Activated CD4-positive, alpha-beta T cell treated with anti-CD3 and anti-CD28 coated beads, Interleukin-2, amount 50 U/mL, for 4 hours (primary cell): ENCODE measurements at places on chromosomes 3 and 15.
A peak's percentile ranks its signal among the peaks of the same experiment; 100 is the strongest.

GRCh38 chr3:72614394-72615074, 233.7 kb downstream of the SHQ1 start:
- no peak for DNase-seq

DNA sequence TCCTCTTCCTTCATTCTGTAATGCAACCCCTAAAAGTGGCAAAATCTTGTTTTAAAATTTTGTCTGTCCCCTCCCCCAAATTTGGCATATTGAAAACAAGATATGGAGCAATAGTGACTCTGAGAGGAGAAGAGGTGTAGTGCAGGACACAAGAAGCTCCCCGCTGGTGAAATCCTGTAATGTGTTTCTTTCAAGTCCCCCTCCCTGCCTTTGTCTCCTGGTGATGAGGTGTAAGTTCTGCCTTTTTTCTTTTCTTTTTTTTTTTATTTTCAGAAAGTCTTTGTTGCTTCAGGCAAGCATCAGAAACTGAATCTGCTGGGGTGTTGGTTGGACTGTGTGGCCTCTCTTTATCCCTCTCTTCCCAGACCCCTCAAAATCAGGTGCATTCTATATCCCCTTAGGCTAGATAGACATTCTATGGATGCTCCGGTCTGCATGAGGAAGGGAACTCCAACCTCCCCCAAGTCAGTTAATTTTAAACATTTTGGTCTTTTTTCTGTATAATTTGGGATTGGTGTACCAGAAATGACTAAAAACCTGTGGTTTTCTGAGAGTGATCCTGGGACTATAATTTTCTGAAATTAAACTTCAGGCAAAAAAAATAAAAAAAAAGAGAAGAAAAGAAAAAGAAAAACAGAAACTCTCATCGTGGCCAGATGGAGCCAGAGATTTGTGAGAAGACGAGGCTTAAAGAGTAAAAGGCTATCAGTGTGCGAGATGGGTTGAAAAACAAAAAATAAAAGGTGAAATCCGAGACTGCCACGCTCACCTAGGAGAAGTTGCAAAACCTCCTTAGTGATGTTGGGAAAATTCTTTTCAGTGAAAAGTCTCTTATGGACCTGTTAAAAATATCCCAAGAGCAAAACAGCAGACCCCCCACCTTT, 21.4 kb downstream of the ACKR2 start:
- no peak for DNase-seq

GRCh38 chr15:61126811-61127210, 102.3 kb downstream of the RORA start:
- no peak for DNase-seq

DNA sequence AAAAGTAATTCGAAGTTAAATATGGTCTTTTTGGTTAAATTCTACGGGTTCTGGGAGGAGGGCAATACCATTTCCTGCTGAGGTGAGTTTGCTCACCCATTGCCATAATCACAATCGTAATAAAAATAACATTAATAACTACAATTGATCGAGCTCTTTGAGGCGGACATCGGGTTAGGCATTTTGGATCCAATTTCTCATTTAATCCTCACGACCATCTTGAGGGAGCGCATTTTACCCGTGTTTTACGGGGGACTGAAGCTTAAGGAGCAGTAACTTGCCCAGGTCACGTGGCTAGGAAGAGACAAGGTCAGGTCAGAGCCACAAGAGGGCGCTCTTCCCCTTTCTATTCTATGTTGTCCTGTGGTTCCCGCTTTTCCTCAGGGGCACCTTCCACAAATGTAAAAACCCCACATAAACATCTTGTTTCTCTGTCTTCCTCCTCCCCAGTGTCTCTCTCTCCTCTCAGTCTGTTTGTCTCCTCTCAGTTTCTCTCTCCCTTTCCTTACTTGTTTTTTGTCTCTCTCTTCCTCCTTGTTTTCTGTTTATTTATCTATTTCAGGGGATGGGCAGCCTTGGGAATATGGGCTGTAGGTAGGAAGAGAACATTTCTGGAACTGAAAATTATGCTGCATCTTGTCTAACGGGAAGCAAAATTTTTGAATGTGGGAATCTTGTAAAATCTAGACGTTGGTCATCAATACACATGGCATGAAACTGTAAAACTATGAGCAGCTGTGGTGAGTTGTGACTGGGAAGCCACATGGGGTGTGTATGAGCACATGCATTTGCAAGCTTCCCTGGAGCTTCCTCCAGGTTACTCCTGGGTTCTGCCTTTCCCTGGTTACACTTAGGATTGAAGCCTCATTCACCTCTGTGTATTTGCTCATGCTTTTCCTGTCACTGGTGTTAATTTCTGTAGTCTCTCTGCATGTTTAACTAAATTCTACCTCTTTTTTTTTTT, 71.0 kb downstream of the SQOR start:
- DNase-seq: peak; percentile 61

- no peak for DNase-seq
Measured at GRCh38 chr15:69604072-69604411, 151.4 kb downstream of the RPLP1 start.

- no peak for DNase-seq
Measured at GRCh38 chr15:38560456-38560926, 4.1 kb downstream of the RASGRP1 start.

DNA sequence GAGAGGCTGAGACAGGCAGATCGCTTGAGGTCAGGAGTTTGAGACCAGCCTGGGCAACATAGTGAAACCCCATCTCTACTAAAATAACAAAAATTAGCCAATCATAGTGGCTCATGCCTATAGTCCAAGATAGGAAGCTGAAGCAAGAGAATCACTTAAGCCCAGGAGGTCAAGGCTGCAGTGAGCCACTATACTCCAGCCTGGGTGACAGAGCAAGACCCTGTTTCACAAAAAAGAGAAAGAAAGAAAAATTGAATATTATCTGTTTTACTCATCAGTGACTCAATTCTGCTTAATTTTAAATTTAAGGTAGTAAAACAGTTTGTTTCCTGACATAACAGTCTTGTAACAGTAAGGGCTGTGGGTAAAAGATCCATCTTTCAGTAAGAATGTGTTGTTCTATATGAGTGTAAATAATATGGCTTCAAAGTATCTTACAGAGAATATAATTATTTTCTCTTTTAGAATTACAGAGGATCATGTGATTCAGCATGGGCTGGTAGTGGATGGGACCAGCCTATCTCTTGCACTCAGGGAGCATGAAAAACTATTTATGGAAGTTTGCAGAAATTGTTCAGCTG, 85.8 kb downstream of the ATP11B start:
- DNase-seq: no peak

- DNase-seq: no peak
Measured at GRCh38 chr3:42751609-42752008, 21.4 kb downstream of the CCDC13 start.

DNA sequence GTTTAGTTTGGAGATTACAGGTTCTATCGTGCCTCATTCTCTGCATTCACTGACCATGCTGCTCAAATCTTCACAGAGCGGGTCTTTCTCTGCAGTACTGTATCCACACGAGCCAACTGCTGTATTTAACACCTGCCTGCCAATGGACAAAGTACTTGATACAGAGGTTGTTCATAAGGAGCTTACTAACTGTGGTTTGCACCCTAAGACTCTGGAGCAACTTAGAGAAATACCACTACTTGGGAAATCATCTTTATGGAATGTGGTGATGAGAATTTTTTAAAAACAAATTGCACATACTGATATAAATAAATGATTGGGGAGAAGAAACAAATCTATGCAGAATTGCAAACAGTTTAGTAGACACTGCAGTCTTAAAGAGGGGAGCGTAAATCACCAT, 90.0 kb downstream of the PPP2R3A start:
- DNase-seq: no peak

- no peak for DNase-seq
Measured at GRCh38 chr3:177495566-177495965, 298.3 kb upstream of the TBL1XR1 start.

- no peak for DNase-seq
Measured at GRCh38 chr3:69547461-69547880, 161.6 kb upstream of the FRMD4B start.

- DNase-seq: no peak
Measured at GRCh38 chr3:61008998-61009380, 242.3 kb downstream of the FHIT start.

GRCh38 chr15:31079519-31079918, 22.0 kb downstream of the TRPM1 start:
- no peak for DNase-seq

- DNase-seq: no peak
Measured at GRCh38 chr3:168996622-168997021, 666.9 kb downstream of the MECOM start.

DNA sequence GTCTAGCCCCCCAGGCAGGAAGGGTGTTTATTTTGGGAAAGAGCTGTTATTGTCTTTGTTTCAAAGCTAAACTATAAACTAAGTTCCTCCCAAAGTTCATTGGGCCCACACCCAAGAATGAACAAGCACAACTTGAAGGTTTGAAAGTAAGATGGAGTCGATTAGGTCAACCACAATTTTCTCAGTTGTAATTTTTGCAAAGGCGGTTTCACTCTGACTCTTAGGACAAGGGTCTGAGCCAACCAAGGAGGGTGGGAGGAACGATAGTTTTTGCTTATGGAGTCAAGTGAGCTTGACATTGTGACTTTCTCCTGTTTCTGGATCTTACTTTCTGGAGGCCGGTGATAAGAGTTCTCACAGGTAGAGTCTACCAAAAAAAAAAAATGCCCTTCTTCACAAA, 5.8 kb upstream of the ZNF770 start:
- no peak for DNase-seq

GRCh38 chr15:50148362-50148963, 29.4 kb upstream of the ATP8B4 start:
- DNase-seq: no peak

DNA sequence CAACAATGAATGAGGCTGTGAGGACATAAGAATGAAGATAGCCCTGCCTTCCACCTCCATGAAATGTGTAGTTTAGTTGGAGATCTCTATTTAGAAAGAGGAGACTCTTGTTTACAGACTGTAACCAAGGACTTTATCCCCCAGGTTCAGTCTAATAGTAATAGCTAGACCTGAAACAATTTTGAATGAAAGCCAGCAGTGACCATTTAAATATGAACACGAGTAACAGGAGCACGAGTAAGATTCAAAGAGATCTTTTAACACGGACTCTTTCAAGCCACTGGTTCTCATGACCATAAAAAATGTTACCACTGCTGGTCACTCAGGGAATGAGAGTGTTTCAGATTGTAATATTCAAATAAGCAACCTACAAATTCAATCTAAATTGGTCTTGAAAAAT, 123.1 kb downstream of the FMN1 start:
- DNase-seq: no peak

- no peak for DNase-seq
Measured at GRCh38 chr15:31444844-31445243, 118.2 kb downstream of the KLF13 start.

GRCh38 chr3:102415553-102415952, 19.3 kb upstream of the ZPLD1 start:
- no peak for DNase-seq

DNA sequence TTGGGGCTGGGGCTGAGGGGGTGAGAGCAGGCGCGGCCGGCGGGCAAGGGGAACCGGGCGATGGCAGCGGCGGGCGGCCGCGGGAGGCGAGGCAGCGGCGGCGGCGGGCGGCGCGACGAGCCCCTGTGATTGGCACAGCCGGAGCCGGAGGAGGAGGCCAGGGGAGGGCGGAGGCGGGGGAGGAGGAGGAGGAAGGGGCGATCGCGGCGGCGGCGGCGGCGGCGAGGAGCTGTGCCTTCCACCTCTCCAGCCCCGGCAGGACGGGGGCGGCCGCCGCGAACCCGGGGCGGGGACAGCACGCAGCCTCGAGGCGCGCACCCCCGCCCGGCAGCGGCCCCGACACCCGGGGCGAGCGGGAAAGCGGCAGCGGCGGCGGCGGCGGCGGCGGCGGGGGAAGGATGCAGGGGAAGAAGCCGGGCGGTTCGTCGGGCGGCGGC, at the start of gene SLCO3A1:
Gene SLCO3A1, plus strand, starts transcription at position 198 of the 437 bp plus-strand sequence.
- peak; percentile 77 for DNase-seq

DNA sequence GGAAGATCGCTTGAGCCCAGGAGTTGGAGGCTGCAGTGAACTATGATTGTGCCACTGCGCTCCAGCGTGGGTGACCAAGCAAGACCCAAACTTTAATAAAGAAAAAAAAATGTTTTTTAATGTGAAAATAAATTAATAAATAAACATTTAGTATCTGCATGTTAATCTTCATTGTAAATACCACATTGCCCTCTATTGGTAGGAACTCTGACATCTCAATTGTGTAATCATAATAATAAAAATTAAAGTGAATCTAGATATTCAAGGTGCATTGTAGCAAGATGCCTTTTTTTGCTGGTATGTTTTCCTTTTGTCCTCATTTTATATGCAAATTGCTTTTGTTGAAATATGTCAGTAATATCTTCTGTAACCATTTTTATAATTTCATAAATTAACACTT, 95.0 kb upstream of the LIMD1 start:
- no peak for DNase-seq

- no peak for DNase-seq
Measured at GRCh38 chr3:189555558-189555881, 75.7 kb upstream of the TP63 start.

DNA sequence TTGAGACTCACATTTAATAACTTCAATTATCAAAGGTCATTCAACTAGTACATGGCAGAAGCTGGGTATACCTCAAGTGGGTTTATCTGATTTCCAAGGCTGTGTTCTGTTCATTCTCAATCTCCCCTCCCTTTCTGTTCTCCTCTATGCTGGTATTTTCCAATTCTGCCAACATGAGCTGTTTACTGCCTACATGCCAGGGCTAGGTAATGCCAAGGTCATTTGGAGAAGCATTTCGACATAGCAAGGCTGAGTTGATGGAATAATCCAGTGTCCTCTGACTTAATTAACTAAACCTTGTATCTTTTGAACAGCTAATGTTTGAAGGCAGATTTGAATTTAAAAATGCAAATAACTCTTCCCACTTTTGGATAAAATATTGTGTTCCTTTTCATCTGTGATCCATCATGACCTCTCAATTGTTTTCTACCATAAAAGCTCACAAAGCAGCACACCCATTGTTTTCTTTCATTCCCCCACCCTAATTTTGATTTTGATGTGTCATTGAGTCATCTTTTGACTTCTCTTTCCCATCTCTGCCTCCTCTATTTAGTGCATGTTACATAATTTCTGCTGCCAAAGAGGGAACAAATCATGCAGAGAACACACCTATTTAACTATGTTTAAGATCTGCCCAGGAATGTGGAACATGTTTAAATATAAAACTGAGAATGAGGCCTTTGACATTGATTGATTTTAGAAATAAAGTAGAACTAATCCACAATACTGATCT, 308.8 kb upstream of the NR2E3 start:
- DNase-seq: no peak

DNA sequence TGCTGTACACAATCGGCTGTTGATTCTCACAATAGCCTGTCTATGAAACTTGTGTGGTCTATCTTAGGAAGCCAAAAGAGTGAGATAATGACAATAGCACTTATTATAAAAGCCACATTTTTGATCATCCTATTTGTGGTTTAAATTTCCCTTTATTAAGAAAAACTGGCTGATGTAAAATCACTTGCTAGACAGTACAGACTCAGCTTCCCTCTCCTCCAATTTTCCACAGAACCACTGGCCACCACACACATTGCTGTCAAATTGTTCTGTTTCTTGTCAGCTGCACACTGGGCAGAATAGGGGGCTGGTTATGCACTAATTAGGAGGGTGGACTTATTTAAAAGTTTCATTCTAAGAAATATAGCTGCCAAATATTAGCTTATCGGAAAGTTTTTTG, 425.9 kb downstream of the EPHA3 start:
- no peak for DNase-seq
